MCF 10A (cell line): ENCODE measurements at places on chromosomes 5 and 9. TPM values are rescaled to one million over a fixed set of nuclear protein-coding genes. Genes with fewer than 3 reads are reported as not detected.

PALM2AKAP2 gene
- 5.3 and 9.1 TPM in 2 replicates for total RNA-seq

ARHGEF39 gene
- 2.9 and 5.1 TPM in 2 replicates for total RNA-seq

PDE8B gene
- 0.05 TPM in 1 of 2 replicates, not detected in the other for total RNA-seq

SARDH gene
- total RNA-seq = not detected in 2 replicates

DNA sequence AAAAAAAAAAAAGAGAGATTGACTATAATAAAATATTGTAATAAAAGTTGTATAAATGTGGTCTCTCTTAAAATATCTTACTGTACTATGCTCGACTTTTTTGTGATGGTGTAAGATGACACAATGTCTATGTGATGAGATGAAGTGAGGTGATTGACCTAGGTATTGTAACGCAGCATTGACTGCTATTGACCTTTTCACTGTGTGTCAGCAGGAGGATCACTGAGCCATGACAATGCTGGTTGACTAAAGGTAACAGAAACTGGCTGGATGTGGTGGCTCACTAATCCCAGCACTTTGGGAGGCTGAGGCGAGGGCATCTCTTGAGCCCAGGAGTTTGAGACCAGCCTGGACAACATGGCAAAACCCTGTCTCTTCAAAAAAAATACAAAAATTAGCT is 78.6 kb upstream of the MYO10 start:
- H3K4me1 ChIP-seq = peaks cover 6% of the 10 kb centered on the region
- H3K27ac ChIP-seq = no peak overlapping the region
- no peak for DNase-seq
- no peaks in the 10 kb centered on the region for H3K27me3 ChIP-seq

- H3K36me3 ChIP-seq = no peaks in the 10 kb centered on the region
- peak; percentile 31 for DNase-seq
- H3K27me3 ChIP-seq = peaks cover 63% of the 10 kb centered on the region
Measured at GRCh38 chr9:127751269-127752054, 16.4 kb upstream of the TOR2A start.

- no peaks in the 10 kb centered on the region for H3K27me3 ChIP-seq
- H3K4me3 ChIP-seq = no peak overlapping the region
- peaks cover 5% of the 10 kb centered on the region for H3K4me1 ChIP-seq
- peaks cover 89% of the 10 kb centered on the region for H3K36me3 ChIP-seq
- H3K27ac ChIP-seq = peak overlapping the region; percentile 66
Measured at GRCh38 chr9:95074632-95075031, 242.9 kb downstream of the FANCC start.

GRCh38 chr9:33277484-33277883 is 12.6 kb downstream of the CHMP5 start:
- H3K4me3 ChIP-seq = no peak overlapping the region
- no peak for DNase-seq
- peaks cover 5% of the 10 kb centered on the region for H3K4me1 ChIP-seq
- H3K36me3 ChIP-seq = peaks cover 89% of the 10 kb centered on the region
- no peaks in the 10 kb centered on the region for H3K27me3 ChIP-seq

GRCh38 chr5:307306-307705 is 14.2 kb upstream of the AHRR start:
- H3K4me3 ChIP-seq = no peak overlapping the region
- H3K27me3 ChIP-seq = no peaks in the 10 kb centered on the region
- peaks cover 70% of the 10 kb centered on the region for H3K36me3 ChIP-seq
- no peak overlapping the region for H3K27ac ChIP-seq
- H3K4me1 ChIP-seq = peaks cover 10% of the 10 kb centered on the region

DNA sequence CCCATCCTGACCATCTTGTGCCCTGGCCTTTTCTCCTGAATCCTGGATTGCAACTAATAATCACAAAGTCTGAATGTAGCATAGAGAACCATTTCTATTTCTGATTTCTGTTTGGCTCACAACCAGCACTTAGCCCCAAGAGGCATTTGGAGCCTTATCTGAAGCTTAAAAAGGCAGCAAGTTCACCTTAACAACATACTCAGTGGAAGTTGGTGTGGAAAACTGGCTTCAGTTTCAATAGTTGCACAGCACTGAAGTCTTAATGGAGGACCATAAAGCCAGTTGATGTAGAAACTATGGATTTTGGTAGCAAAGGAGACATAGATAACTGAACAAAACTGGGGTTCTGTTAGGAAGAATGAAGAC is 574.1 kb downstream of the PSAT1 start:
- no peak for DNase-seq
- peak overlapping the region; percentile 88 for H3K27ac ChIP-seq
- peak overlapping the region; percentile 5 for H3K4me3 ChIP-seq
- peaks cover 39% of the 10 kb centered on the region for H3K4me1 ChIP-seq
- no peaks in the 10 kb centered on the region for H3K27me3 ChIP-seq

DNA sequence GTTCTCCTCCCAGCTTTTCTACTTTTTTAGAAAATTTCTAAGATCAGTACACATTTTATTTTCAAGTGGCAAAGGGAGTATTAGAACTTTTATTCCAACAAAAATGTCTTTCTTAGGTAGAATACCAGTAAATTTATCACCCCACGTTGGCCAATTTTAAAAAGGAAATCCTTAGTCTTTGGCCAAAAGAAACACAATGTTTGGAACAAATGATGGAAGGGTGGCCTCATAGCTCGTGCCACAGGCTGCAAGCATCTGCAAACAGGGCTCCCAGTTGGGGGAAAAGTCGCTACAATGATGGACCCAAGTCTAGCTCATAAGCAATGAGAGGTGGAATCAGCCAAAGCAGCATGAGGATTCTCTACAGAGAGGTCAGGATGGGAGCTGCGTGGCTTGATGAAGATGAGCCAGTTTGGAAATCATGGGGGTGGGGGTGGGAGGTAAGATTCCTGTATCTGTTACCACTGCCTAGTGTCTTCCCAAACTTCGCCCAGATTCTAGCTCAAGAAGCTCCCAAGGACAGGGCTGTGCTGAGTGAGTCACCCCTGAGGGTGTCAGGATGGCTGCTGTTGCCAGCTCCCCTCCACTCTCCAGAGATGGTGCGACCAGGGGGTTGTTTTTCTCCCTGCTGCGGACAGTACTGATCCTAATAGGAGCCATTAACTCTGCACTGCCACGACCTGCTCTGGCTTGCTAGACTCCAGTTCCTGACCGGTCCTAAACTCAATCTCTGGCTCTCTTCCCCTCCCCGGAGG is 75.6 kb downstream of the DCP2 start:
- no peak for DNase-seq
- H3K27ac ChIP-seq = no peak overlapping the region
- H3K27me3 ChIP-seq = no peaks in the 10 kb centered on the region
- H3K4me1 ChIP-seq = peaks cover 21% of the 10 kb centered on the region
- H3K36me3 ChIP-seq = peaks cover 34% of the 10 kb centered on the region
